Liver (tissue), 10 donors: ENCODE measurements at places on chromosomes 2 and 18.

GRCh38 chr2:236616624-236617023 lies 47.0 kb downstream of the ACKR3 start:
- no peak for DNase-seq

DNA sequence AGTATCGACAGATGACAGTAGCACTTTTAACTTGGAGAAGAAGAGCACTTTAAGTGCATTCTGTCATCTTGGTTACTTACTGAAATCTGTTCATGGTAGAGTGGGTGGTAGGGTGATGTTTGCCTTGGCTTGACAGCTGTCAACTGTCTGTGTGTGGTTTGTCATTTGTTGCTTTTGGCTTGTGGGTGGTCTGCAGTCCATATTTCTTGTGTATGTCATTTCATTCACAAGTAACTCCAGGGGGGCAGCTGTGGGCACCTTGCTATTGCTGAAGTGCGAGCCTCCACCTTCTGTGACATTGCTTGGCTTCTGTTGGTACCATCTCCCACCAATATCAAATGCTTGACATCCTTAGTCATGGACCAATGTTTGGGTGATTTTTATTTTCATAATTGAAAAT lies 311.6 kb upstream of the NRP2 start:
- DNase-seq: no peak

GRCh38 chr18:54043484-54044251 lies 180.8 kb downstream of the MBD2 start:
- no peak for DNase-seq

GRCh38 chr2:215283221-215283620 lies 28.6 kb upstream of the ATIC start:
- DNase-seq: no peak

DNA sequence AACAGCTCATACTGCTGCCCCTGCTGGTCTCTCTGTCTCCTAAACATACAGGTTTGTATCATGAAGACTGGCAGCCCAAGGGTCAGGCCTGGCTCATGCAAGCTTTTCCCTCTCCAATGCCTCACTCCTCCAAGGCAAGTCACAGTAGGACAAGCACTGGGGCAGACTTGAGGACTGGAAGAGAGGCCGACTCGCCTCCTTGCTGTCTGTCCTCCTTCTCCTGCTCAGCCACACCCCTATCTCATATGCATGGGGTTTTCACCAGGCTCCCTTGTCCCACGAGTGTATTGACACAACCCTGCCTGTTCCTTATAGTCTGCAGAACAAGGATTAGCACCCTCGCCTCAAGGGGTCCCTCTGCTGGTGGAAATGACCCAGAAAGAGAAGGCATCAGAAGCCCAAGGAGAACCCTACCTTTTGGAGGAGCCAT lies 223.7 kb downstream of the SOX11 start:
- no peak for DNase-seq

DNA sequence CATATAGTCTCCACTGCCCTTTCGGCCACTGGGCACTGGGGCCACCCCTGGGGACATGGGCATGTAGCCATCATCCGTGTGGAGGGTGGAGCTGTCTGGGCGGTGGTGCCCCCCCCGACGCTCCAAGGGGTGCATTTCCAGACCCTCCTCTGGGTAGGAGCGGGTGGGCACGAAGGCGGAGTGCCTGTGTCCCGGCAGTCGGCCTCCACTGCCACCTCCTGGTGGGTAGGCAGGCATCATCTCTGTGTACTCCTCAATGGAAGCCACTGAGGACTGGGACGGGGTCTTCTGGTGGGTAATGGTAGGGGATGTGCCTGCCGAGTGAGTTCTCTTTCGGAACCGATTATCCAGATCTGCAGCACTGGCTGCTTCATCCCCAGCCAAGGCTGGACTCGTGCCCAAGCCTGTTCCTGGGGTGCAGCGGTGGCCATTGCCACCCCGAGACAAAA lies 2.8 kb downstream of the IRS1 start:
- no peak for DNase-seq

GRCh38 chr2:76867854-76868253 lies 654.3 kb downstream of the LRRTM4 start:
- no peak for DNase-seq

GRCh38 chr18:2111456-2111855 lies 459.8 kb downstream of the METTL4 start:
- no peak for DNase-seq

- no peak for DNase-seq
These were observed 209.1 kb downstream of the TFCP2L1 start for GRCh38 chr2:121075641-121076497.

DNA sequence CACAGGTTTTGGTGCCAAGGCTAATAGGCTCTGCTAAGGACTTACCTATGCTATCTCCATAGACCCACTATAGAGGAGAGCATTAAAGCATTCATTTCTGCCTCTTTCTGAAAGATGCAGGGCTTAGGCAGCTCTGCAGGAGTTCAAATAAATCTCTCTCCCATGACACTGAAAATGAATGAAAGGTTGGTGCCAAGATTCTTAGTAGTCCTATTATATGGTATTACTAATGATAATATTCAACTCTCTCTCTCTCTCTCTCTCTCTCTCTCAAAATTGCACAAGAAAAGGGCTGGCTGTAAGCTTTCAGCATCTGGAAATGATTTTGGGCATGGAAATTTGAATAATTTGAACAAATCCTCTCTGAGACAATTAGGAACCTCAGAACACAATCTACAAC lies 433.7 kb downstream of the MBD2 start:
- no peak for DNase-seq

DNA sequence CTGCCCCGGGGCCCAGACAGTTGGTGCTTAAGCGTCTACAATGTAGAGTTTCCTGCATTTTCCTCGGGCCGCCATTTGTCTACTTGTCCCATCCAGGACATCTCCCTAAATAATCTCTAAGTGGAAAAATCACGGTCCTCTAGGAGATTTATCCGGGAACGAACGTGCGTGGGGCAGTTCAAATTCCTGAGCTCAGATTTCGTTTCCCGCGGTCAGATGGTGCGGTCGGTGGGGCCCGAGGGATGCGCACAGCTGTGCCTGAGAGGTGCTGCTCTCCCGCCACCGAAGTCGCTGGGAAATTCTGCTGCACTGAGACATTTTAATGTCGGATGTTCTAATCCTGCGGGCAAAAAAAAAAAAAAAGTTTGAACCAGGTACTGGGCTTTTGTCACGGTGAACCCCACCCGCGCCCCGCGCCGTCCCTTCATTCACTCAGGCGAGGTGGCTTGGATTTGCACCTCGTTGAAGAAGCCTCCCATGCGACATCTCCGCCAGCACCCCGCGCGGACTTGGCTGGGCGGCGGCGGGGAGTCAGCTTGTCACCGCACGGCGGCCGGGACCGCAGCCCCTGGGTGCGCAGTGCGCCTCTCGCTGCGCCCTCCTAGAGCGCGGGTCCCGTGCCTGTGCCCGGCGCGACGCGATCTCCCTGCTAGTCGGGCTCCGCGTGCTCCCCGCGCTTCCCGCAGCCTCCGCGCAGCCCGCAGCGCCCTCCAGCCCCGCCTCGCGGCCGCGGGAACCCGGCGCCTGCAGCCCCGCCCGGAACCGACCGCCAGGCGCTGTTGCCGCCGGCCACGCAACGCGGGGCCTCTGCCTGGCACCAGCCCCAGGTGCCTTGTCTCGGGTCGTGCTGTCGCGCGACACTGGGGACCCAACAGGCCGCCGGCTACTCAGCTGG lies 191.9 kb upstream of the TCF4 start:
- DNase-seq: no peak

GRCh38 chr18:45851161-45851925 lies 25.9 kb downstream of the SIGLEC15 start:
- no peak for DNase-seq

GRCh38 chr18:11512096-11513025 lies 97.0 kb upstream of the SLC35G4 start:
- no peak for DNase-seq

DNA sequence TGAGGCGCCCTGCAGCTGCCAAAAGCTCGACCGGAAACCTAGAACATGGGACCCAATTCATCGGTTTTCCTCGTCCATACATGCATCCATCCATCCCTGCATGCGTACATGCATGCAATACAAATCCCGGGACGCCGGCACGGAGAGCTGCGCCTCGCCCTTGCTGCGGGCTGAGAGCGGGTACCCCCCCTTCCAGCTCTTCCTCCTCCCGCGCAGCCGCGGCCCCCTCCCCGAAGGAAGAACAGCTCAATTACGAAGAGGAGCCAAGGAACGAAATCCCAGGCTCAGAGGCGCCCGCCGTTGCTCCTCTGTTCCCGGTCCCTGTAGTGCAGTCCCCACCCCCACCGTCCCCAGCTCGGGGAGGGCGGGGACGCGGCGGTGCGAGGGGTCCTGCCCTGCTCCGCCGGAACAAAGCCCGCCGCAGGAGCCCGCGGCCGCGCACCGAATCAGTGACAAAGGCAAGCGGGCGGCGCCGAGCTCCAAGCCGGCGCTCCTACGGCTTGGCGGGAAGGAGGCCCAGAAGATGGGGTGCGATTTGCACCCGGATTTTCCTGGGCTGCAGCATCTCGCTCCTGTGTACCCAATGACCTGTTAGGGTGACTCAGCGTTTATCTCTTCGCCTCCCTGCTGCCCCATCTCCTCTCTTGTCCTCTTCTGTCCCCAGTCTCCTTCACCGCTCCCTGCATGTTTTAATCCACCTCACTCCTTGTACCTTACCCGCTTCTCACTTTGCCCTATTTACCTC lies 8.9 kb upstream of the POU3F3 start:
- no peak for DNase-seq

DNA sequence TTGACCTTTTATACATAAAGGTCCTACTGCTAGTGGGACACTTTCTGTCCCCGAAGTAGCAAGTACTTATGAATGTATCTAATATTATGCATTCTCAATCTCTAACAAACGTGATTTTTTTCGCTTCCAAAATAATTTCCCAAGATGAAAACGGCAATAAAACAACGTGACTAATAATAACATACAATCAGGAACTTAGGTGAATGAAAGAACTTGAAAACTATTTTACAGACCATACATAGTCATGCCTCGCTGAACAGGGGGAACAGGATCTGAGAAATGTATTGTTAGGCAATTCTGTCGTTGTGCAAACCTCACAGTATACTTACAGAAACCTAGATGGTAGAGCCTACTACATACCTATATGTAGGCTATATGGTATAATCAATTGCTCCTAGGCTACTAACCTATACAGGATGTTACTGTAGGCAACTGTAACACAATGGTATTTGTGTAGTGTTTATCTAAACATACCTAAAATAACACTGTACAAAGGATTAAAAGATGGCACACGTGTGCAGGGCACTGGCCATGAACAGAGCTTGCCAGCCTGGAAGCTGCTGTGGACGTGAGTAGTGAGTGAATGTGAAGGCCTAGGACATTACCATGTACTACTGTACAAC lies 2.5 kb downstream of the RTN4 start:
- DNase-seq: no peak

GRCh38 chr2:46170611-46171350 lies 126.4 kb upstream of the EPAS1 start:
- DNase-seq: no peak

- DNase-seq: no peak
These were observed 9.0 kb upstream of the IGFBP2 start for GRCh38 chr2:216624251-216624650.

DNA sequence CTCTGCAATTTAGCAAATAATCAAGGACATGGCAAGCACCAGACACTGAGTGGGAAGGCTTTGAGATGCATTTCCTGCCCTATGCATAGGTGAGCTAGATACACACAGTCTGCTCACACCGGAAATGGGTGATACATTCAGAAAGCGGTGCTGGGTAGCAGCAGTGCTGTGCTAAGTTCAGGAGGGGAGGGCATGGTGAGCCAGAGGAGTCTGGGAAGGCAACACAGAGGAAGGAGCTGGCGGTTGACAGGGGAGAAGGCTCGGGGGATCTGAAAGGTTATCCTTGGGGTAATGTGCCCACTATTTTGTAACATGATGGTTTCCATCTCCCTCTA lies 57.4 kb upstream of the EPAS1 start:
- no peak for DNase-seq

DNA sequence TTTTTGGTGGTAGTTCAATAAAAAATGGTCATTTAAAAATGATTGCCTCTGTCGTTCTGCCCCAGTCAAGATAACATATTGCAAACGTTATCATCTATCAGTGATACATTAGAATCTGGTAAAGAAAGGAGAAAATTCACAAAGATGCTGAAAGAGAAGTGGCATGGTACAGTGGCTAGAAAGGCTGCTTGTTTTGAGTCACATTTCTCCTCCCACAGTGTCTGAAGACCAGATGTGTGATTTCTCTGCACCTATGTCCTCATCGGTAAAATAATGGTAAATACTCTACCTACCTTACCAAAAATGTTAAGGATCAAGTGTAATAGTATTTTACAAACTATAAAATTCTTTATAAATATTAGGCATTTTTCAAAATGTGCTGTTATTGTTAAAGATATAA lies 76.1 kb upstream of the NOSTRIN start:
- DNase-seq: no peak

DNA sequence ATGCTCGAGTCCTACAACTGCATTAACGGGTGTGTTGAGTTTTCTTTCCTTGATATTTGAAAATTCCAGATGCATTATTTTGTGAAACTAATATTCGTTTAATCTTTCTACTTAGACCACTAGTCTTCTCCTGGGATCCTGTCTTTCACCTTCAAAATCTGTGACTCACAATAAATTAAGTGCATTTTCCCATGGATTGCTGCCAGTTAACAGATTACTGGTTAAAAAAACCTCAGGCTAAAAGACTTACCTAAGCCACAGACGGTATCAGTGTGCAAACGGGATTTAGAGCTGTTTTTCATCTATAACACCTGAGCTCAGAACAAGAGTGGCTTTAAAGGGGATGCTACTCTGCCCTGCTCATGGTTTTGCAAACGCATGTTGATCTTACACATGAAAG lies 10.2 kb downstream of the FECH start:
- no peak for DNase-seq

DNA sequence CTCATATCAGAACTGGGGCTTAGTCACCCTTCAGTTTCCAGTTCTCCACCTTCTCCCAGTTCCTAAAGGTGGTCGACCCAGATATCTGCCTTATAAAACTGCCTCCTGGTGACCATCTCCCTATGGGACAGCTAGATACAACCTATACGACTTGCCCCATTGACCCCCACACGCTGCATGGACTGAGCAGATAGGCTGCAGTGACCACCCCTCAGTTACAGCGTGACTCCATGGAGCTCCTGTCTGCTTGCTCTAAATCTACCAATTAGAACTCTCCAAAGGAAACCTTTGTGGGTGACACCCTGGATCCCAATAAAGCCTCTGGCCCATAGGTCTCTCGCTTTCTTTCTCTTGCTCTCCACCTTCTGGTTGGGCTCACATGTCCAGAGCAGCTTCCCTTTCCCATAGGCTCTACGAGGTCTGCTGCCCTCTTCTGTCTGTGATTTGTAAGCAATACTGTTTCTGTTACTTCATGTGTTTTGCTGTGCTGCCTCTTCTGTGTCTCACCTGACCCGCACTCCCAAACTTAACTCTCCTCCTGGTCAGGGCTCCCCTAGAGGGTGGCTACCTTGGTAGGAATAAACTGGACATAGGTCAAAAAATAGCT lies 971.3 kb upstream of the FAM98A start:
- no peak for DNase-seq

DNA sequence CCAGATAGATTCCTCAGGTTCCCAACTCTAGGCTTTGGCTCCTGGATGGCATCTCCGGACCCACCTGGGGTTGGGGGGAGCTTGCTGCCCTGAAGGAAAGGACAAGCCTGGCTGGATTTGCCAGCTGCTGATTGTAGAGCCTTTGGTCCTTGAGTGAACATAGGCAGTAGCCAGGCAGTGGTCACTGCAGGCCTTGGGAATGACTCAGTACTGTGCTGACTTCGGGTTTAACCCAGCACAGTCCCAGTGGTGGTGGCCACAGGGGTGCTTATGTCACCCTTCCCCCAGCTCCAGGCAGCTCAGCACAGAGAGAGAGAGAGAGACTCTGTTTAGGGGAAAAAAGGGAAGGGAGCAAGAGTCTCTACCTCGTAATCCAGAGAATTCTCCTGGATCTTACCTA lies 27.7 kb upstream of the ACTR2 start:
- DNase-seq: no peak

GRCh38 chr18:36519358-36519757 lies 221.8 kb downstream of the FHOD3 start:
- no peak for DNase-seq
